GOT3 (cell line): ENCODE measurements at places on chromosomes 6 and 20.

DNA sequence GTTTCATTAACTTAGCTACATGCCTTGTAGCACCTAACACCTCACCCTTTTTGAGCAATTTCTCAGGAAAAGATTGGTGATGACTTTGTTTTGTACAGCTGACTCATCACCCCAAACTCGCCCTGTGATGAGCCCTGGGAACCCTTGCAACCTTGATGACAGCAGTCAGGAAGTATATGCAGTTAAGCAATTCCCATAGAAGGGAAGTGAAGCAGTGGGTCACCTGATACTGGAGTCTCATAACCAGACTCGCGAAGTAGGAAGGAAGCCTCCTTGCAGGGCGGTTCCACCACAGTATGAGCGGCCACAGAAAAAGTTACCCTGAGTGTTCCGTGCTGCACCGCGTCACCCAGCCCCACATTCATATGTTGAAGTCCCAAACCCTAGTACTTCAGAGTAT lies 82.0 kb upstream of the EDN1 start:
- no peak for DNase-seq

- no peak for DNase-seq
These were observed at the start of gene LAMA5 for GRCh38 chr20:62367136-62367632. Gene LAMA5 (minus strand): TSS chr20:62367312. CDS start chr20:62367245, 67 bp downstream.

DNA sequence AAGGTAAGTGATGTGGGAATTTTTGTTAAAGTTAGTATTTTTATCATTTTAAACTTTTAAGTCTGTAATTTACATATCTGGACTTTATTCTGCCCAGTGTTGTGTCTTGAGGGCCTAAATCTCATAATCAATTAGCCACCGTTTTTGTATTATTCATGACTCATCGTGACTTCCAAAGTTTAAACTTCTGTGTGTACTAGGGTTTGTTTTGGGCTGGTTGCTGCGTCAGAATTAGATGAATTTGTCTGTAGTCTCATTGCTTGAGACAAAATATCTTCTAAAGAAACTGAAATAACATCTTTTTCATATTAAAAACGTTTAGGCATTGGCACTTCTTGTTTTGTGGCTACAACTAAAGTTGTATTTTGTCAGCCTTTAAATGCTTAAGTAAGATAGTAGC lies 41.3 kb downstream of the CDYL start:
- no peak for DNase-seq

- DNase-seq = no peak
These were observed 48.6 kb downstream of the FOXO3 start for GRCh38 chr6:108609276-108609769.

GRCh38 chr6:14275493-14275851 lies 157.9 kb downstream of the CD83 start:
- DNase-seq = no peak

- peak; percentile 44 for DNase-seq
These were observed 706 bp upstream of the NANP start for GRCh38 chr20:25624500-25624939.

GRCh38 chr20:64058536-64058935 lies 4.5 kb upstream of the TCEA2 start:
- DNase-seq = no peak

- no peak for DNase-seq
These were observed 69.0 kb upstream of the UST start for GRCh38 chr6:148677594-148678476.

DNA sequence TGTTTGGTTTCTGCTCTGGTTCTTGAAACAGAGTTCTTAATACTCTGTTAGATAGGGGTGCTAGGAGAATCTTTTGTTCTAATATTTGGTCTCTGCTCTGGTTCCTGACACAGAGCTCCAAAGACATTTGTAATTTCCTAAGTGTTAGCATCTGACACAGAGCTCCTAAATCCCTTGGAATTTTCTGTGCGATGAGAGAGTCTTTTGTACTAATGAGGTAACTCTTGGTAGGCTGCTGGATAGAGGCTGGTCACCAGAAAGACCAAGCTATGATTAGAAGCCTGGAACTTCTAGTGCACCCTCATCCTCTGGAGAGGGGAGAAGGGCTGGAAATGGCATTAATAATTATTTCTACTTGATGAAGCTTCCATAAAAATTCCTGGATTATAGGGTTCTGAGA lies 7.7 kb upstream of the CD109 start:
- DNase-seq = no peak

DNA sequence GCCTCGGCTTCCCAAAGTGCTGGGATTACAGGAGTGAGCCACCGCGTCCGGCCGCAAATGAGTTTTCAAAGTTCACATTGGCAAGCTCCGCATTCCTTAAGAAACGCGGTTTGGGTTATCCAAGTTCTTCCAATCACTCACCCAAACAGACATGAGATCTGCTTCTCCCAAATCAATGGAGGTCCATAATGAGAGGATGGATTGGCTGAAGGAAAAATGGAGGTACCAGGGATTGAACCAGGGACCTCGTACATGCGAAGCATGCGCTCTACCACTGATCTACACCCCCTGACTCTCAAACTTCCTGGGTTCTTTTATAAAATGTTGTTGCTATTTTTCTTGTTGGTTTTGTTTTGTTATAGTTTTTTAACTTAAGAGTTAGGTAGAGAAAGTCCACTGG lies 170.0 kb downstream of the GPX5 start:
- DNase-seq = no peak

GRCh38 chr6:133218852-133219251 lies 22.3 kb upstream of the EYA4 start:
- no peak for DNase-seq

GRCh38 chr20:58389968-58390658 lies 1.1 kb downstream of the VAPB start:
- DNase-seq = no peak
